ENCODE measurements at places on chromosomes 7 and 10.
A peak's percentile ranks its signal among the peaks of the same experiment; 100 is the strongest.

DNA sequence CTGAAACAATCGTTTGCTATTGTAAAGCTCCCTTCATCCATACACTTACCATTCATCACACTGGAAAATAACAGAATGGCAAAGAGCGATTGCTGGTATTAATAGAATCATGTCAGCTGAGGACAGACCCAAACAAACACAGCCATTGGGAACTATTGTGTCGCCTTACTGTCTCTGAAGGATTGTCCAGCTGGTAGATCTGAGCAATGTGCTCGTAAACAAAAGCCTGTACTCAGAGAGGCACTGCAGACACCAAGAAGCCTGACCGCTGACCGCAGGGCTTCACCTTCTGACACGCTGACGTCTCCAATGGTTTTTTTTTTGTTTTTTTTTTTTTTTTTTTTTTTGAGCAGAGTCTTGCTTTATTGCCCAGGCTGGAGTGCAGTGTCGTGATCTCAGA lies 151.0 kb upstream of the FRMD4A start:
- DNase-seq: no peak

GRCh38 chr10:917416-917720 lies 14.1 kb downstream of the LARP4B start:
- no peak for DNase-seq

GRCh38 chr7:90579181-90579688 lies 16.9 kb upstream of the CDK14 start:
- DNase-seq: no peak

- peak; percentile 62 for DNase-seq
Observed at GRCh38 chr10:119205894-119206602, 1.3 kb upstream of the GRK5 start.

DNA sequence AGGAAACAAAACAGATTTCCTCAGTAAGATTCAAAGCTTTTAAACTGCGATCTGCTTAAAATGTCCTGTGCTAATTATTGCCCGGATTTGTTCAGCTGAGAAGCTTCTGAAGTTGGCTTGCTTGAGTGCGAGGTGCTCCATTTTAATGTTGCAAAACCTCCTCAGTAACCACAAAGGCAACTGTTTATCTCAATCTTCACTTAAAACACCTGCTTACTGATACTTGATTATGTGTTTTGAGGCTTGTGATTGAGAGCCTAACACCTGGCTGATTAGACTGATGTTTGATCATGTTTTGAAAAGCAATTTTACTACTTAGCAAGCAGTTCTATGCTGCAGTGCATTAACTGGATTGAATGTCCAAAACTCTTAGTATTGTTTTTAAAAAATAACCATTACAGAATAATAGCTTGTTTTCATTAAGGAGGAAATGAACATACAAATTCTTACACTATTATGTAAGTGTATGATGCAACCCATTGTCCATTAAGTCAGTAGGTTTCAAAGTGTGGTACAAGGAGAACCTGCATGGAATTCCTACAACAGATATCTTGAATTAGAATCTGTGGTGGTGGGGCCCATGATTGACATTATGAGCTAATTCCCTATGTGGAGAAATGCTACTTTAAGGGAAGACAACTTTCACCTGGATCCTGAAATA lies 96.9 kb upstream of the FAM180A start:
- no peak for DNase-seq

DNA sequence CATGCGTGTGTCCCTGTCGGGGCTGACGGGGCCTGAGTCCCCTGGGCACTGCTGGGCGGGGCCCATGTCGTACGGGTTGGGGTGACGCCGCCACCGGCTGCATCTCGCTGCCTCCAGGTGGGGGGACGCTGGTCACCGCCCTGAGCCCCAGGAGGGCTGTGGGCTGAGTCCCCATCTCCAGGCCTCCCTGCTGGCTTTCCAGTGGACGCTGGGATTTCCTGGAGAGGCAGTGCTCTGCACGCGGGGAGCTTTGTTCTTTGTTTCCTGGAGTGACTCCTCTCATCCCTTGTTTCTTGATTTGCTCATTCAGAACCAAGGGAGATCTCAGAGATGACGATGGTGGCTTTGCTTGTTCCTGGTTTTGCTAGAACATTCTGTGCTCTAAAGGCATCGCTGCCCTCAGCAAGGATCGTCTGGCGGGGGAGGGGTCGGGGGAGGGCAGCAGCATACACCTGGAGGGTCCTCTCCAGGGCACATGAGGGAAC lies 21.0 kb downstream of the PWWP2B start:
- DNase-seq: no peak

- no peak for DNase-seq
Observed at GRCh38 chr7:113768387-113768786, 150.4 kb downstream of the PPP1R3A start.

DNA sequence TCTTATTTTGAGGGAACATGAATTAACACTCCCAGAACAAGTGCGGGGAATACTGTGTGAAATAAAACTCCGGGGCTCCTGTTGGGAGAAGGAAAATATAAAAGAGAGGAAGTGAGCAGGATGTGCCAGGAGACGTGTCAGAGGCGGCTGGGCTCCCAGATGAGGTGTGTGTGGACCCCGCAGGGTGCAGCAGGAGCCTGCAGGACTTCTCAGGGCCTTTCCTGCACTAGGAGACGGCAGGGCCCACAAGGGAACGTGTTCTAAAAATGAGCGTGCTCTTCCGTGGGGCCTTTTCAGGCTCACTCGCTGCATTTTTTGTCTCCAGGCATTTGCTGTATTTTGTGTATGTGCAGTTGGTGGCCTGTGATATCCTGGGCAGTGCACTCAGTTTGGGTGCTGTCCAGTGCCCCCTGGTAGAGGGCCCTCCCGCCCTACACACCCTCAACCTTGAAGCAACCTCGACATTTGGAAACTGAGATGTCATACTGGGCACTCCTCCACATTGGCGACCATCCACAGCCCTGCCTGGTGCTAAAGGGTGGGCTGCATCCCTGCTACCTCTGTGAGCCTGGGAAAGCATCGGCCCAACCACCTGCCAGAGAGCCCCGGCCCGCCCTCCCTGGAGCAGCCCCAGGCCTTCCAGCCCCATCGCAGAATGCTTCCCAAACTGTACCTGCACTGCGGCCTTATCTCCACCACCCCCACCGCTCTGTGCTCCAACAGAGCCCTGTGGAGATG lies 35.2 kb upstream of the EN2 start:
- no peak for DNase-seq

DNA sequence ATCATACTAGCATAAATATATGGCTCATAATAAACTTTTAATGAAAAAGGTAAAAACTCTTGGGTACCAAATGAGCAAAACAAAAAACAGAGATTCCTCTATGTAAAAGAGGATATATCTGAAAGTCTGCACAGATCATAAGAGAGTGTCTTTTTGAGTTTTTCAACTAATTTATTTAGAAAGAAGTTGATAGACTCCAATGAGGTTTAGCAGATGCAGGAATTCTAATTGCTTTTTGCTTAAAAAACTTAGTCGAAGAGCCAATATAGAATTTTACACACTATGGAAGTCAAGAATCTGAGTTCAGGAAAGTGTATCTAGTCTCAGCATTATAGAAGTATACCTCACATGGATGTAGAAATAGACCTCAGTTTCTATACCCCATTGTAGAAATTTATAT lies 3.4 kb upstream of the MLLT10 start:
- DNase-seq: no peak

DNA sequence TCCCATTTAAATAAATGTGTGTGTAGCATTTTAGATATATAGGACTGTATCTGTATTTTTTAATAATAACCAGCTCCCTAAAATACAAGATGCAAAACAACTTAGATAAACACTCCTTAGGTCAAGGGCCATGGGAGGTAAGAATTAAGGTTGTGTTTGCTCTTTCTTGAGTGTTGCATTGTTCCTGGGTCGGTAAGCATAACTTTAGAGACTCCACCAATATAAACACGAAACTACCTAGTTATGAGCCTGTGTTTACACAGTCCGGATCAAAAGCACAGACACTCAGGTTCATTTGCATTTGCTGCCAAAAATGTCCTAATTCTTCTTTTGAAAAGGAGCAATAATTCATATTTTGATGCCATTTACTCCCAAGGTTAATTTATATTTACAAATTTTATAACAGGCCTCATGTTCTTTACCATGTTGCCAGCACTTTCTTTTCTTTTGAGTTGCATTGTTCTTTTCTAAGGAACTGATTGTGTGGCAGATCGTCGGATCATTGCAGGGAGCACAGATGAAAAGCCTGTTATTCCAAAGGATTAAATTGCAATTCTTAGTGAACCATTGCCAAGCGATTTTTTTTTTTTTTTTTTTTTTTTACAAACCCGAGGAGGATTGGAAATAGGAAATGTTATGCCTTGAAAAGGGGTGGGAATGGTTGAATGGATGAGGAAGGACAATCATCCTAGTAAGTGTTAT lies 45.8 kb upstream of the GLCCI1 start:
- no peak for DNase-seq

GRCh38 chr7:129515381-129515780 lies 13.1 kb downstream of the SMKR1 start:
- DNase-seq: no peak

DNA sequence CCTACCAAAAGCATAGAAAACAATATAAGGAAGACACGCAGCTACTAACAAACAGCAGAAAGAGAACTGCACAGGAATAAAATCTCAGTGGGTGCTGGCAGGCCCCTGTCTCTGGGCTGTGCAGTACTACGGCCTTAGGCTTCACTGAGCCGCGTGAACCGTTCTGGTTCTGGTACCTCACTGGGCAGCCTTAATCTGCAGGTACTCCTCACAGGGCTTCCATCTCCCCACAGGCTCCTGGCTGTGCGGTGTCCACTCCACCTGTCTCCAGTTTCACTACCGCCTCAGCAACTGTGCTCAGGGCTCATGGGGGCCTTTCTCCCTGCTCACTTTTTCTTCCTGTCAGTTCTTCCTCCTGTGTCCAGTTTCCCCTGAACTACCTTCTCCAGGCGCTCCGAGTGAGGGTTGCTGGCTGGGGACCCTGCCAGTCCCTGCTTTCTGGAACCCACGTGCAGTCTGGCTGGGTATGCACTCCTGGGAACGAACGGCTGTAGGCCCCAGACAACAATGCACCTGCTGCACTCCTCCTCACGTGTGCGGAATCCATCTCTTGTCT lies 75.7 kb downstream of the VIPR2 start:
- peak; percentile 52 for DNase-seq

GRCh38 chr7:99402854-99403253 lies 5.5 kb downstream of the PDAP1 start:
- no peak for DNase-seq

GRCh38 chr7:26413007-26413691 lies 121.5 kb downstream of the SNX10 start:
- no peak for DNase-seq

GRCh38 chr10:130403153-130404075 lies 267.2 kb downstream of the GLRX3 start:
- no peak for DNase-seq

DNA sequence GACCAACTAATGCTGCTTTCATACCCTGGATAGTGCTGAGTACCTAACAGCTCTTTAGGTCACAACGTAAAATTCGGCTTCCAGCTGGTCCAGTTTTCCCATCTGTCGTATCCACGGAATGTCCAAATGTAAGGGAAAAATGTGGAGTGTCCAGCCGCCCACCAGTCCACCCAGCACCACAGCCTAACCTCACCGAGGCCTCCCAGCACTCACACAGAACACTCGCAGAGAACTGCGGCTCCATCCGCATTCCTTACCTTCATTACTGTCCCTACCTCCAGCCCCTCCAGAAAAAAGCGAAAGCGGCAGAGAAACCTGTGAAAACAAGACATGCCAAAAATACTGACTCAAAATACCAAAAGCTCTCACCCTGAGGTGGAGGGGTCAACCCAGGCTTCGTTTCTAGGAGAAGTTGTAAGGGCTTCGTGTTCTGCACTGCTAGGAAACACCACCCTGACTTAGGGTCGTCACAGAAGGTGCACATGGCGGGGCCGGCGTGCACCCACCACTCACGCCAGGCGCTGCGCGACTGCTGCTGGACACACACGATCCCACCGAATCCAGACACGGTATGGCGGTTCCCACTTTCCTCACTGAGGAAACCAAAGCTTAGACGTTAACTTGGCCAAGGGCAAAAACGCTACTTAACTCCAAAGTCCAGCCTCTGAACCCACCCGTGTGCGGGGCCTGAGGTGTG lies 73.9 kb downstream of the AMZ1 start:
- DNase-seq: no peak

DNA sequence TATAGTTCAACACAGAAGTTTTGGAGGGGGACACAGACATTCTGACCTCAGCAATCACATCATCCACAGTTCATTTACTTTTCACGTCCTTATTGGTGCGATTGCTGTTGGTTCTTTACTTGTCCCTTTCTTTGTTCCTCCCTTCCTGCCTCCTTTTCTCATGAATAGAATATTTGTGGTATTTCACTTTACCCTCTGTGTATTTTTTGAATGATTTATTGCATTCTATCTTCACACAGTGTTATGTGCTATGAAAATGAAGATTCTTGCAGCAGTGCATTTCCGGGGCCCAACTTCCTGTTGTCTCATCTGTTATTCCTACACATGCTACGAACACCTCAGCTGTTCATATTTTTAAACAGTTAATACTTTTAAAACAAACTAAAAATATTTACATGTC lies 179.6 kb downstream of the ZMYND11 start:
- DNase-seq: no peak

- no peak for DNase-seq
Observed at GRCh38 chr7:107115762-107116540, 52.9 kb upstream of the HBP1 start.

- no peak for DNase-seq
Observed at GRCh38 chr10:110160081-110160480, 47.3 kb upstream of the MXI1 start.

DNA sequence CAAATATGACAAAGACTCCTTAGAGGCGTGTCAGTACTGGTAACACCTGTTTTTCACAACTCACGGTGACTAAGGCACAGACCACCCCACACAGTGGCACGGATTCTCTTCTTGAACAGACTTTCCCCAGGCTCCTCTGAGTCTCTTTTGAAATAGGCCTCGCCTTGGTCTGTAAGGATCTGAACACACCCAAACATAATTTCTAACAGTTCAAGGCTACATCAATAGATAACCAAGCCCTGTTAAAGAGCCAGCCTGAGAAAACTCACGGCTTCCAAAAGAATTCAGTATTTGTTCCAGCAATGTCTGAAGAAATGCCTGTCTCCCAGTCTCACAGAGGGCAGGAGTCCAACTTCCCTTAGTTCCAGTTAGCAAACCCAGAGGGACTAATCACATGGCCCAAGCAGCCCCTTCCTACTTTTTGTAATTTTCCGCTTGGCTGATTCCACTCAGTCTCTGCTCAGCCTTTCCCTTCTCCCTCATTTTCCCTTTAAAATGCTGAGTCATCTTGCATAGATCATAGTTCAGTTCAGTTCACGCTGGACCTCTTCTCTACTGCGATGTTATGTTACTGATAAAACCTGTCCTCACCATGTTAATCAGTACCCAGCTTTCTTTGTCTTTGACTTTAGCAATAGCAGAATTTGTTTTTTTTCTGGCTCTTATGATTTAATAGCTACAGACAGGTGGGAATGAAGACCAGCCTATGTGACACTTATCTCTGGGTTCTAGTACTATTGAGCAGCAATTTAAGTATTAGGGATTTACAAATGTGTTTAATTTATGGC lies 22.6 kb upstream of the AKR1C3 start:
- no peak for DNase-seq

All from activated CD8-positive, alpha-beta memory T cell treated with anti-CD3 and anti-CD28 coated beads for 24 hours (primary cell).